Stimulated activated CD4-positive, alpha-beta T cell treated with anti-CD3 and anti-CD28 coated beads, Interleukin-12 subunit alpha, Interleukin-12 subunit beta, amount 100 ng/mL, for 48 hours (primary cell): ENCODE measurements at places on chromosomes 2 and 18.

GRCh38 chr2:64607381-64608304, 46.1 kb downstream of the SERTAD2 start:
- DNase-seq: no peak

GRCh38 chr2:150232321-150232720, 255.1 kb downstream of the RND3 start:
- DNase-seq: no peak

DNA sequence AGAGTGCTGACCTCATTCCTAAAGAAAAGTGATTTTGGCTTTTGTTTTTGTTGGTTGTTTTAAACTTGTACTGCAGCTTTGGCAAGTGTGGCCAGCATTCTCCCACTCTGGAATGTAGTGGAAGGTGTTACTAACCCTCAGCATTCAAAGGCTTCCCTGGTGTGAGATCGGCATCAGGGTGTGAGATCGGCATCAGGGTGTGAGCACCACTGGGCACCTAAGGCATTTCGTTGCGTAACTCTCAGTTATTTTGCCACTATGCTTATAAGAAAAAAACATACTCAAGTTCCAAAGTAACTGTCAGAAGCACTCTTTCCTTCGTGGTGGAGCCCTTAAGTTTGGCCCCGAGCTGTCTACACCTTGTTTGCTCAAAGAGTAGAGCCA, 1.7 kb downstream of the CYBRD1 start:
- DNase-seq: no peak

GRCh38 chr18:54607213-54608027, 16.4 kb downstream of the DYNAP start:
- no peak for DNase-seq

GRCh38 chr18:12455496-12455895, 47.8 kb downstream of the PRELID3A start:
- no peak for DNase-seq

DNA sequence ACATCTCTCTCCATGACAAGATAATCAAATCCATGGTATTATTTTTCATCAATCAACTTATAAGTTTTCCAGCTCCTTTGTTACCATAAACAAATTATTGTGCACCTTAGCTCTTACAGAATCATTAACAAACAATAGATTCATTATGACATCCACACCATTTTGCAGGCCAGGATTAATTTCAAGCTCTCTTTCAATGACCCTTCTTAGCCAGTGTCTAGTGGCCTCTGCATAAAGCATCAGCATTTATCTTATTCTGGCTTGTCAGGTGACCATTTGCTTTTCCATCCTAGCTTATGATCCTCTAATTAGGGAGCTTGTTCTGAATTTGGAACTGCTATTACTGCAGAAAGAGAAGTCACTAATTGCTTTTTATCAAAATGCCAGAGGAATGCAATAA, 806.2 kb upstream of the CHAC2 start:
- DNase-seq: no peak

DNA sequence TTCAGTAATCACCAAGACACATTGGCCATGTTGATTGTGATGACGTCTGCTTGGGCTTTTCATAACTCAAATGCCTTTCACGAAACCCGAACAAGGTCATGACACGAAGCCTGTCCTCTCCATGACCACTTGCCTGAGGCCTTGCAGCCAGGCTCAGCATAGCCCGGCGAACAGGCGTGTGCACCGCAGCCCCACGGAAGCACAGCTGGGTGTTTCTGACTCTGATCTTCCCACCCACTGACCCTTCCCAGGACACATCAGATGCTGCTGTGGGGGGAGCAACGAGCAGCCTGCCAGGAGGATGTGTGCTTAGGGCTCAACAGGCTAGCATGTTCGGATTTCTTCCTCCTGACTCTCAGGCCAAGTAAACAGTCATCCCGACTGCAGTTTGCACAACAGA, 369.4 kb upstream of the SALL3 start:
- no peak for DNase-seq

GRCh38 chr2:206920951-206921350, 18.4 kb upstream of the CPO start:
- DNase-seq: no peak

GRCh38 chr2:46300406-46300832, 3.2 kb downstream of the EPAS1 start:
- no peak for DNase-seq

DNA sequence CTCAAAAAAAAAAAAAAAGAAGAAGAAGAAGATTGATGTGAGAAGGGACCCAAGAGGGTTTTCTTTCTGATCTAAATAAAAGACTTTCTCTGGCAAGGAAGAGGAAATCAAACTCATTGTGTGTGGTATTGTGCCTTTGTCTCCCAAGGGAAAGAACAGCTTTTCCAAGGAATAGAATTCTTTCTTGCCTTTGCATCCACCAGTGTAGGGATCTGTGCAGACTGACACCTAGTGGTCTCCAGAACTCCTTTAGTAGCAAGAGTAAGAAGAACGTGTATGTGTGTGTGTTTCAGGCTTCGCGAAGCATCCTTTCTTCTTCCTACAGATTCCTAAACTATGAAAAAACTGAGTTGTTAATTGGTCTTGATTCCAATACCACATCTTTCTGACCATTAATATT, 33.5 kb upstream of the CRIM1 start:
- DNase-seq: no peak

GRCh38 chr2:28401411-28401810, 8.8 kb downstream of the FOSL2 start:
- no peak for DNase-seq

- DNase-seq: no peak
Observed at GRCh38 chr2:120747706-120748105, 12.0 kb downstream of the GLI2 start.

DNA sequence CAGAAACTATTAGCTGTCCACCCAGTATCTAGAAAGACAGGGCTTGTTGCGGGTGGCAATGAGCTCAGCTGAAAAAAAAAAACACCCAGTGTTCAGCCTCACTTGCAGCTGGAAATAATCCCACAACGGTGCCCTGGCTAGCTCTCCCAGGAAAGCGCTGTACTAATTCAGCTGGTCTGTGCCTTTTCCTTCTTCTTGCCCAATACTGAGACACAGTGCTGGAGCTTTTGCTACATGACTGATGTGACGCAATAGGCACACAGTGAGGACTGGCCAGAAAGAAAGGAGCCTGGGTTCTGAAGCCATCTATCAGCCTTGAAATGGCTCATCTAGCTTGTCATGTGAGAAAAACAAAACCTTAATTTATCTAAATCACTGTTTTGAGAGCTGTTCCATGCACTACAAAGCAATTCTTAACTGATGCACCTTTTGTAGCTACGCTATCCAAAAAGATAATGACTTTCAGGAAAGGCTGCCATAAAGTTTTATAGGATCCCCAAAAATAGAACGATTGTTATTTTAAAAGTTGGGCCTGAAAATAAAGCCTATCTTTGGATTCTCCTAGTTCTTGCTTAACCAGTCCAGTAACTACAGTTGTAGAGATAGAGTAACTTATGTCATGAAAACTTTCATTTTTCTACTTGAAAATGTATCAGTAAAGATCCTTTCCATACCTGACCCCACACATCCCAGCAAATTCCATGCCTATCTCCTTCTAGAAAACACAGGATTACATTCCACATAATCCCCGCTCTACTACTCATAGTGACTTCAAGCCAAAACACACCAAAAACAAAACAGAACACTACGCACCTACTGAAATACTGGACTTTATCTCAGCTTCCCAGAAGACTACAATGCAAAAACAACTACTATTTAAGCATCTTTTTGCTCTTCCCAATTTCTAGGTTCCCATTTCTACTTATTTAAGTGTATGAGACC, 15.9 kb downstream of the KIDINS220 start:
- DNase-seq: no peak

- no peak for DNase-seq
Observed at GRCh38 chr2:100283724-100284501, 38.4 kb downstream of the LONRF2 start.

DNA sequence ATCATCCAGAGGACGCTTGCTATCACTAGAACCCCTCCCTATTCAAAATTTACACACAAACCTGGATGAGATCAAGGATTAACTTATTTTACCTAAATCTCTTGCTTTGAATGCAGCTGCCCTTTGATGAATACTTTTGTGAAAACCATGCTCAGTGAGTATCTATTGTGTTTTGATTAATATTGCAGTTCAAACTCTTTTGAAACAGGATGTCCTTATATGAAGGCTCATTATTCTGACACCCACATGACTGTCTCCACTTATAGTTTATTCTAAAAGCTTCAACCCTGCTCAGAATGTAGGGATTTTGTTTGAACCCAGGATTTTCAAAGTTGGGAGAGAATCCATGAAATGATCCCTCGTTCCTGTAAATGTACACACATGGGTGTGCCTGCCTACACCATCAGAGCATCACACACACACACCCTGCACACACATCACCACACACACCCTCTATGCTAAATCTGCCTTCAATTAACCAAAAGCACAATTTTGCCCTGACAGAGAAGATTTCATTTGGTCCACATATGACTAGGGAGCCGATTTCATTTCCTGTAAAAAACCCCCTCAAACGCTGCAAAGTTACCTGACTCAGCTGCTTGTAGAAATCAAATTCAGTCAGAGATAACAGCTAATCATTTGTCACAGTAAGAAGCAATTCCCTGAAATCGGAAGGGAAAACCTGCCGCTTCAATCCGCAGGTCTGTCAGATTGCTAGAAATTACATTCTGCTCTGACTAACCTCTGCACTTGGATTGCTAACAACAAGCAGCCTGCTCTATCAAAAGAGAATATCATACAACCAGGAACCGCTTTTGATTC, 65.2 kb downstream of the ZEB2 start:
- DNase-seq: no peak

DNA sequence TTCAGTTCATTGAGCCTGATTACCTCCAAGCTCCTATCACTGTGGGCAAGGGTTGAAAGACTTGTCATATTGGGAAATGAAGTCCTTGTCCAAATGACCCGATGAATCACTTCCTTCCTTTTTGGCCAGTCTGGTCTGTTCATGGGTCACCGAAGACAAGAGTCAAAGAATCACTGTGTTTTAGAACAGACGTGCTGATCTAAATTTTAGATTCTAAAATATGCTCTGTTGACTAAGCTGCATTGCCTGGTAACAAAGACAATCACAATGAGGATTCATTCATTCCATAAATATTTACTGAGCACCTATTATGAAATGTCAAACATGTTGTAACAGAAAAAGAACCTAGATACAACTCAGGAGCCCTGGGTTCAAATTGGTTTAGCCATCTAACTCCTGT, 99.4 kb upstream of the RND3 start:
- no peak for DNase-seq

DNA sequence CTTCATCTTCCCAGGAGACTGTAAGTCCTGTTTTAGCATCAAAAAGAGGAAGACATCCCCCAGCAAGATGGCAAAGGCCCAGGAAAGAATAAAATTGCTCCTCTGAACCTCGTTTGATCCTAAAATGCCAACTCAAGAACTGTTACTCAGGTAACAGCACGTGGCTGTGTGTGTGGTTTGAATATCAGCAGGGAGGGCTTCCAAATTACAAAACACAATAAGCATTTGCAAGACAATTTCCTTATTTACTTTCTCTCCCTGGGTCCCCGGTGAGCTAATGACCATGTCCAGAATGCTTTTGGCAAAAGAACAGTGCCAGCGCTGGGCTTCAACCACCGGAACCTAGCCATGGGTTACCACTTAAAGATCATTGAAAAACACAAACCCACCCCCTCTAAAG, 163.6 kb downstream of the C1D start:
- no peak for DNase-seq

DNA sequence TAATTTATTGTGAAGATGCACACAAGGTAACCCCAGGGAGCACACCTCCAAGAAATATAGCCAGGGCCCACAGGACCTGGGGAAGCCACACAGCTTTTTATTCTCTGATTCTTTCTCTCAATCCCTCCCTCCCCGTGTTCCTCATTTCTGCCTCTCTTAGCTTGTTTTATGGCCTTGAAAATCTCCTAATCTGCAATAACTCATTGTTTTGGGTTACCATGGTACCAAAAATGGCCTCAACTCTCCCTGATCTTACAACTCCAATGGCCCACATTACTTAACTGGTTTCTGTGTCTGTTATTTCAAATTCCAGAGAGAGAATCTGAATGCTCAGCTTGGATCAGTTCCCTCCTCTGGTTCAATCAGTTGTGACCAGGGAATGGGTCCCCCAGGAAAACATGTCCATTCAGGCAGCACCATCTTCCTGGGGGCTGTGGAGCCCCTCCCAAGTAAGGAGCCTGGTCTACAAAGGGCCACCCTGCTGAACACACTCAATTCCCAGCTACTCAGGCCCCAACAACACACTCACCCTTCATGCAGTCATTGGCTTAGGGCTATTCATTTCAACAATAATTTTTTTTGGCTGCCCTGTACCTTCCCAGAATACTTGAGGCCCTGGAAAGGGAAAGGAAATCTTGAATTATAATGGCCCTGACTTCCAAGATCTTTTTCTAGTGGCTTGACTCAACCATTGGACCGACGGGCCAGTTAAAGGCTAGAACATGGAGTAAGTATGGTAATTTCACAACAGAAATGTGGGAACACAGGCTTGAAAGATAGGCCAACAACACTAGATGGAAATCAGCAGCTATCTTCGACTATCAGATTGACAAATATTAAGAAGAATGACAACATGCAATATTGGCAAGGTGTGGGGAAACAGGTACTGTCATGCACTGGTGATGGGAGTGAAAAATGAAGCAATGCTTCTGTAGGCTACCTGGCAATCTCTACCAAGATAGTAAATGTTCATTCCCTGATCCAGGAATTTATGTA, 41.6 kb upstream of the ST3GAL5 start:
- no peak for DNase-seq

- no peak for DNase-seq
Observed at GRCh38 chr2:69168144-69168813, 155.3 kb downstream of the ANTXR1 start.

- no peak for DNase-seq
Observed at GRCh38 chr18:11496526-11497172, 112.7 kb upstream of the SLC35G4 start.

GRCh38 chr2:85399183-85399455, 11.0 kb downstream of the CAPG start:
- no peak for DNase-seq

- DNase-seq: no peak
Observed at GRCh38 chr18:62399781-62400308, 74.7 kb downstream of the TNFRSF11A start.

DNA sequence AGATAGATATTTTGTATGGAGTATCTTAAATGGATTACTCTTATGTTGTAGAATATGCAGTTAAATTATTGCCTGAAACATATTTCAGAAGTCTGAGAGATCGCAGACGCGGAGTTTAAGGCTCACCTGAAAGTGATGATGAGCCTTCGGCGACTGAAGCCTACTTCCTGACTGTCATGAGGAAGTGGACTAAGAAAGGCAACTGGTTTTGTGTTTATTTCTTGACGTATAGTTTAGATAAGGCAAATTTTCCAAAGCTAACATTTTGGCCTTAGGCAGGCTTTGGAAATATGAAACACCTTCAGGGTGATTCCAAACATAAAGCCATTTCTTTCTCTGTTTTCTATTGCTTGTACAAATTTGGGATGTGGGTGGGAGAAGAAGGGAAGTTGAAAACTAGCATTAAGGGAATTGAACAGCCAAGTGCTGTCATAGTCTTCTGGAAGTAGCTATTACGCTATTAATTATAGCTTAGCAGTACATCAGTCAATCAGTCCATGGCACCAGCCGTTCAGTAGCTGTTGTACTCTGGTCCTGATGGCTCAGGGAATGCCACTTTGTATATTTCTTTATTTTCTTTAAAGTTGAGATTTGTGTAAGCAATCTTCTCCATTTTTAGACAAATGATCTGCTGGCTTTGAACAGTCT, 1.5 kb downstream of the GRHL1 start:
- DNase-seq: no peak
